ENCODE measurements at places on chromosomes 4 and X.

- no peak for DNase-seq
Measured at GRCh38 chr4:142954415-142954814, 108.3 kb upstream of the INPP4B start.

GRCh38 chr4:174255786-174256185 is 27.7 kb downstream of the FBXO8 start:
- no peak for DNase-seq

GRCh38 chrX:153662266-153662665 is 11.3 kb downstream of the PNCK start:
- no peak for DNase-seq

GRCh38 chrX:131305926-131306325 is 16.8 kb upstream of the IGSF1 start:
- DNase-seq: no peak

GRCh38 chr4:180664766-180665368 is 1578.3 kb upstream of the TENM3 start:
- no peak for DNase-seq

DNA sequence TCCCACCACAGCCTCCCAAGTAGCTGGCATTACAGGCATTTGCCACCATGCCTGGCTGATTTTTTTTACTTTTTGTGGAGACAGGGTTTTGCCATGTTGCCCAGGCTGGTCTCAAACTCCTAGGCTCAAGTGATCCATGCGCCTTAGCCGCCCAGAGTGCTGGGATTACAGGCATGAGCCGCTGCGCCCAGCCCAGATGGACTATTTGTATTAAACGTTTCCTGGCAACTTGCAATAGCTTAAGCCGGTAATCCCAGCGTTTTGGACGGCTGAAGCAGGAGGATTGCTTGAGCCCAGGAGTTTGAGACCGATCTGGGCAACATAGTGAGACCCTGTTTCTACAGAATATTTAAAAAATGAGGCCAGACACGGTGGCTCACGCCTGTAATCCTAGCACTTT is 18.4 kb downstream of the UBE2K start:
- DNase-seq: no peak

DNA sequence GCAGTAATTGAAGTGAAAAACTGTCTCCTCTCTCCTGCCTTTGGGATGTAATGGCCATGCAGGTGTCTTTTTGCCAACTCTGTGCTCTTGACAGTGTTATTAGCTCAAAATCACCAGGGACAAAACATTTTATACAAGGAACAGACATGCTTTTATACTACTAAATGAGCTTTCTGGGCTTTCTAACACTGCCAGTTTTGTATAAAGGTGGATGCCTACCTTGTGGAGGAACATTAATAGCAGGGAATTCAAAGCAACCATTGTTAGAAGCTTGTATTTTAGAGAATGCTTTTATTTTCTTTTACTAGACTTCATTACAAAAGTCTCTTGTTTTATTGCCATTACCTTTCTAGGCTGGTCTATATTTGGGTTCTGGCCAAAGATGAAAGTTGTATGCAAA is 54.7 kb upstream of the ARSJ start:
- DNase-seq: no peak

- no peak for DNase-seq
Measured at GRCh38 chr4:147780137-147780777, 48.4 kb downstream of the ARHGAP10 start.

GRCh38 chr4:1538941-1539772 is 132.9 kb upstream of the NKX1-1 start:
- no peak for DNase-seq

DNA sequence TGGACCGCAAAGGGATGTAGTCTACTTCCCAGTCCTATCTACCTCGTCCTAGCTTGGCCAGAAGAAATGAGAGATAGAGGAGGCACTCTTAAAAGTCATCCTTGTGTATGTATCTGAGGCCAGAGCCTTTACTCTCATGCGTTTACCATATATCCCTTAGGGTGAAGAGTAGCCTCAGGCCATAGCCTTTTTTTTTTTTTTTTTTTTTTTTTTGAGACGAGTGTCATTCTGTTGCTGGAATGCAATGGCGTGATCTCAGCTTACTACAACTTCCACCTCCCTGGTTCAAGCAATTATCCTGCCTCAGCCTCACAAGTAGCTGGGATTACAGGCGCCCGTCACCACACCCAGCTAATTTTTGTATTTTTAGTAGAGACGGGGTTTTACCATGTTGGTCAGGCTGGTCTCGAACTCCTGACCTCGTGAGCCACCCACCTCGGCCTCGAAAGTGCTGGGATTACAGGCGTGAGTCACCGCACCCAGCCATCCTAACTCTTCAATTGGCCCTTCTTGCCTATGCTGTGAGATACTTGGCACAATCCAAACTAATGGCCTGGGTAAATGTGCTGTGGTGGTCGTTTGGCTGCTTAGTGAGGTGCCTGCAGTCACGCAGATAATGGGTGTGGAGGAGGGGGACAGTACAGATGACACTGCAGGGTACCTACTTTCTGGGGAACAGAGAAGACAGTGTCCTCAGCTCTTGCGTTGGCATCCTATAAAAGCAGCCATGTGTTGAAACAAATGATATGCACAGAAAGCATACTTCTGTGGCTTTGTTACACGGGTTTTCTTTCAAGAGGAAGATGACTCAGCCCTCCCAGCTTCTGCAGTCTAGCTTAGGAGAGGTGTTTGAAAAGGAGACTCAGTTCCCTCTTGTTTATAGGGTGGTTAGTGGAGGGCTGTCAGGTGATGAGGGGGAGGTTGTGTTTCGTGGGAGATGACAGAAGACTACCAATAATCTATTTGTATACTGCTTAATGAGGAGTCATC is 10.4 kb upstream of the DGAT2L6 start:
- DNase-seq: no peak

GRCh38 chr4:74104145-74104544 is 5.2 kb upstream of the CXCL2 start:
- no peak for DNase-seq

GRCh38 chrX:23952391-23952790 is 44.6 kb downstream of the CXorf58 start:
- no peak for DNase-seq

DNA sequence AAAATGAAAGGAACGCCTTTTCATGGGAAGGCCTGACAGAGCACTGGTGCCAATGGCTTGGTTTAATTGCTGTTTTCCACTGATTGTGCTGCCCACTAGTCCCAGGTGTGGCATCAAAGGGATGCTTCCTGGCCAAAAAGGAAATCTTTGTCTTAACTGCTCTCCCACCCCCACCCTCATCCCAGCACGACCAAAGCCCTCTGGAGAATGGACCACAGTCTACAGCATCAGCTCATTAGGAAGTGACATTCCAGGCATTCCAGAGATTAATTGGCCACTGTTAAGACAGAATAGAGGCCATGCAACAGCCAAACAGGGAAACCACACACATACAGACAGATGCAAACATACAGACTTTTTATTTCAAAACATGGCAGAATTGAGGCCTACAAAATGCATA is 143.2 kb downstream of the LHFPL1 start:
- no peak for DNase-seq

DNA sequence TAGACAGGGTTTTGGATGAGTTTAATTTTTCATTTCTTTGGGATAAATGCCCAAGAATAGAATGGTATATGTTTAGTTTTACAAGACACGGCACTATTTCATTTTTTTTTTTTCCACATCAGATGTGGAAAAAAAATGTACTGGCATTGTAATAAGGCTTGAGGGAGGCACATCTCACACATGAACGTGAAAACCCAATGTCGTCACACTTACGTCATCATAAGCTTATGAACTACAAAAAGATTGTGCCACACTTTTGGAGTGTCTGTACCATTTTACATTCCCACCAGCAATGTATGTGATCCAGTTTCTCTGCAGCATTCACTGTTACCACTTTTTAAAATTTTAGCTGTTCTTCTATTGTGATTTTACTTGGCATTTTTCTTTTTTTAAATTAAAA is 74.2 kb downstream of the TAF1 start:
- DNase-seq: no peak

DNA sequence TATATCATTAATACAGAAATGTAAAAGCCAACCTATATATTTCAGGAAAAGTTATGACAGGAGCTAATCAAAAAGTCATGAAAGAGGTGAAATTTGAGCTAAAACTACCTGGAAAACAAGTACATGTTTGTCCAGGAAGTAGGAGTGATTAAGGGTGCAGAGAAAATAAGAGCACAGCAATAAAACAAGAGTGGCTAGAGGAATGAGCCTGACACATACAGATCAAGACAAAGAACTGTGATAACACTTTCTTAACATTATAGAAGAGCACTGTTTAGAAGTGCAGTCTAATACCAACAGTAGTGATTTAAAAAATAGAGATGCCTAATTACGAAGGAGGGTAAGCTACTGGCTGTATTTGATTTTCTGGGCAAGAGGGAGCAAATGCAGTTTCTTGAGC is 125.1 kb downstream of the WDFY3 start:
- no peak for DNase-seq

DNA sequence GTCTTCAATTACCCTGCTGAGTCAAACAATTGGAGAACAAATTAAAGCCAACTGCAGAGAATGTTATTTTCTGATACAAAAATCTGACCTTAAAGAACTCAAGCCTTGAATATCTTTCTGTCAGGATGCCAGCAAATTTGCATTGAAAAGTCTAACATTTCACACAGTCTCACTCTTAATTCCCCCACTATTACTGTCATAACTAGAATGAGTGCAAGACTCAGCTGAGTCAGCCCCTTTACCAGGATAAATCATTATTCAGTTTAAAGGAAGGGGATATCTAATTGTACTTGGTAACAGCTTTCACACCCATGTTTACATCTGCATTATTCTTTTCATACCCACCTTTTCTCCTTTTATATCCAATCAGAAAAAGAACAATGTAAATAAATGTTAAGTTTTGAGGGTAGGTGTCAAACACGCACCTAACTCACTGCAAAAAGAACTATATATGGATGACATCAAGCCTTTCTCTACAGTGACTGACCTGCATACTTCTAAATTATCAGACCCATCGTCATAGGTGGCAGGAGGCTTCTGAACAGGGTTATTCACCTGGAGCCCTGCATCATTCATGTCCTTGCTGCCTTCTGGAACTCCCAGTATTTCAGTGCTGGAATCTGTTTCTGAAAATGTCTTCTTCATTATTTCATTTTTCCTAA is 117.4 kb downstream of the TMA16 start:
- DNase-seq: no peak

DNA sequence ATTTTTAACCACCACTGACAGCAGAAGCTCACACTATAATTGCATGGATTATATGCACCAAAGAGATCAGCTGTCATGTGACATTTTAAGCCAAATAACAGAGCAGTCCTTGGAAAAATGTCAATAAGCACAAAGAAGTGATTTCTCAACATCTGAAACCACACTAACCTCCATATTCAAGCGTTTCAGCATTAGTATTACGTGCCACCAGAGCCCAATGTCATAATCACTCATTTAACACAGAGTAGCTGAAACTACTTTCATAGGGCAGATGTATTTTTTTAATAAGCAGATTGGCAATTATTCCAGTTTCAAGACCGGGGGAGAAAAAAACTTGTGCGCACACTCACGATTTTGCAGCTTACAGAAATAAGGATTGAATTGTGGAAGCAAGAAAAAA is 76.6 kb downstream of the SH3KBP1 start:
- no peak for DNase-seq

- DNase-seq: no peak
Measured at GRCh38 chr4:104763554-104764222, 269.0 kb upstream of the CXXC4 start.

- no peak for DNase-seq
Measured at GRCh38 chrX:130896802-130897501, 6.1 kb downstream of the ENOX2 start.

DNA sequence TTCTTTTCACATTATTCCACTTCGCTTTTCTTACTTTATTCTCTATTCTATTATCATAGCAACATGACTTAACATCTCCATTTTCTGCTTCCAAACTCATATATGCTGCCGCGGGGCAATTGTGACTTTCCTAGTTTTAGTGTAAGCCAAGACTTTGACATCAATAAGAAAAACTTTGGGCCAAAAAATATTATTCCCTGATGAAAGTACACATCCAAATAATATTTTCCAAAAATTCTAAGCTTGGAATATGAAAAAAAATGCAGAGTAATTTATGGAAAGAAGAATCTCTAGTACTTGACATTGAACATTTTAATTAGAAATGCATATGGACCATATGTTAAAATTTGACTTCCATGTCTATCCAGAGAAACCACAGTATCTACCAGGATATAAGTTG is 995.1 kb upstream of the INTU start:
- no peak for DNase-seq

GRCh38 chr4:130760246-130760645 is 1664.3 kb downstream of the C4orf33 start:
- no peak for DNase-seq

- DNase-seq: no peak
Measured at GRCh38 chrX:42720209-42720608, 57.8 kb downstream of the PPP1R2C start.

DNA sequence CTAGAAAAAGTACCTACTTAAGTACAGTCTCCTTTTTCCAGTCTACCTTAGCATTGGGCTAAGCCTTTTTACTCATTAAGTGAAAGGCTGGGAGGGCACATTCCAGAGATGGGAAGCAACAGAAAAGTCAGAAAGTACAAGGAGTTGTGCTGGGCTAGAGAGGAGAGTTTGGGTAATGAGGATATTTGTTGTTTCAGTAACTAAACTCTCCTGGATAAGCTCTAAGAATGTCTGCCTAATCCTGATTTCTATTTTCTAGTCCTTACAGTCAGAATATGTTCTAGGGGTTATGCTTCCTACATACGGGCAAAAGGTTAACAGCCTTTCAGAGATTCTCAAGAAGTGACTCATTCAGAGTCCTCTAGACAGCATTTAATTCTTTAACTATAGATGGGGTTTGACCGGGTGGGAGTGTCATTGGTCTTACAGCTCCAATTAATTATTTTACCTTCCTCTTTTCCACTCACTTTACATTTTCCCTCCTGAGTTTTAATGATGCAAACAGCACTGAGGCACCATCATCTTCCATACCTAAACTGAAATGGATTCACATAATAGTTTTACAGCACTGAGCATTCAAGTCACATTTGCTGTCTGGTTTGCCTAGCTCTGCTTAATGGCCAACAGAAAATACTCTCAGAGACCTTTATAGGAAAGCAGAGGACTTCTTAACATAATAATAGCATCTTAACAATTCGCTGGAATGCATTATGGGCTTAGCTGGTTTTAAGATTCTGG is 42.9 kb downstream of the USP26 start:
- no peak for DNase-seq
